ENCODE measurements at places on chromosomes 13 and 19.

- no peak for DNase-seq
Observed at GRCh38 chr13:59770451-59770850, 393.3 kb downstream of the DIAPH3 start.

GRCh38 chr13:72963762-72964161 is 95.0 kb upstream of the KLF5 start:
- no peak for DNase-seq

DNA sequence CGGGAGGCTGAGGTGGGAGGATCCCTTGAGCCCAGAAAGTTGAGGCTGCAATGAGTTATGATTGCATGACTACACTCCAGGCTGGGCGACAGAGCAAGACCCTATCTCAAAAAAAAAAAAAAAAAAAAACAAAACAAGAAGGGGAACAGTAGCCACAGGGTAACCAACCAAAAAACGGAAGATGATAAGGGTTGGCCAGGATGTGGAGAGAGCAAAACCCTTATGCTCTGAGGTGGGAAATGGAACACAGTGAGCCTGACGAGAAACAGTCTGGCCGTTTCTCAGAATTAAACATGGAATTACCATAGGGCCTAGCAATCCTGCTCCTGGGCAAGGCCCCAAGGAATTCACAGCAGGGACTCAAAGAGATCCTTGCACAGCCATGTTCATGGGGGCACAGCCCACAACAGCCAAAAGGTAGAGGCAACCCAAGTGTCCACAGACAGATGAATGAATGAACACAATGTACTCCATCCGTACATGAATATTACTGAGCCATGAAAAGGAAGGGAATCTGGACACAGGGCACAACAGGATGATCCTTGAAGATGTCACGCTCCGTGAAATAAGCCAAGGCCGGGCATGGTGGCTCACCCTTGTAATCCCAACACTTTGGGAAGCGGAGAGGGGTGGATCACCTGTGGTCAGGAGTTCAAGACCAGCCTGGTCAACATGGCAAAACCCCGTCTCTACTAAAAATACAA is 11.3 kb downstream of the NMRK2 start:
- DNase-seq, result no peak

DNA sequence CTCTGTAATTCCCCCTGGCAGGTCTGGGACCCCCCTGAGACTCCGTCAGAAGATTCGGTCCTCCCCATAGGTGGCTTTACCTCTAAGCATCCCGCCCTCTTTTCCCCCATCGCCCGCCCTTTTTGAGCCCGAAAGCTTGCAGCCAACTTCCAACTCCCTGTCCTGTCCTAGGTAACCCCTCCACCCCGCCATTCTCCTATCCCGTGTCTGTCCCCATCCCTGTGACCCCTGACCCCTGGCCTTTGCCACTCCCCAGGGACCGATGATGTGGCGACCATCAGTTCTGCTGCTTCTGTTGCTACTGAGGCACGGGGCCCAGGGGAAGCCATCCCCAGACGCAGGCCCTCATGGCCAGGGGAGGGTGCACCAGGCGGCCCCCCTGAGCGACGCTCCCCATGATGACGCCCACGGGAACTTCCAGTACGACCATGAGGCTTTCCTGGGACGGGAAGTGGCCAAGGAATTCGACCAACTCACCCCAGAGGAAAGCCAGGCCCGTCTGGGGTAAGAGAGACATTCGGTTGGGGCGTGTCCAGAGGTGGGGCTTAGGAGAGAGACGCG is 488 bp downstream of the RCN3 start:
- no peak for DNase-seq

DNA sequence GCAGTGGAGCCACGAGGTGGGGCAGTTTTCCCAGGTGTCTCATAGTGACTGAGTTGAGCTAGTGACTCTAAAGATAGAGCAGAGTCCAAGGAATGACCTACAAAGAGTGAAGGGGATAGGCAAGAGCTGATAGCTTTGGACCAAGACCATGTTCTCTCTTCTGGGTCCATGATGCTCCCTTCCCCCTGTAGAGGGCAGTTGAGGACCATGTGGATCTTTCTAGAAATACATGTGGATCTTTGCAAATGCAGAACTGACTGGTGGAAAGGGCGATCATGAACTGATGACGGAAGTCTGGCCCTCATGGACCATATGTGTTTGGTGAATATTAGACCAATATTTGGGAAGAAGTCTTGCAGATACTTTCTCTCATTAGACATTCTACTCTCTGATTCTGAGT is 6.9 kb downstream of the PSG1 start:
- no peak for DNase-seq

- no peak for DNase-seq
Observed at GRCh38 chr13:110600261-110600819, 15.0 kb upstream of the NAXD start.

- DNase-seq, result no peak
Observed at GRCh38 chr19:18776736-18777135, 14.4 kb downstream of the COMP start.

- DNase-seq, result no peak
Observed at GRCh38 chr19:3796358-3796757, 10.2 kb upstream of the MATK start.

- no peak for DNase-seq
Observed at GRCh38 chr19:7830272-7830771, 304 bp downstream of the EVI5L start.

DNA sequence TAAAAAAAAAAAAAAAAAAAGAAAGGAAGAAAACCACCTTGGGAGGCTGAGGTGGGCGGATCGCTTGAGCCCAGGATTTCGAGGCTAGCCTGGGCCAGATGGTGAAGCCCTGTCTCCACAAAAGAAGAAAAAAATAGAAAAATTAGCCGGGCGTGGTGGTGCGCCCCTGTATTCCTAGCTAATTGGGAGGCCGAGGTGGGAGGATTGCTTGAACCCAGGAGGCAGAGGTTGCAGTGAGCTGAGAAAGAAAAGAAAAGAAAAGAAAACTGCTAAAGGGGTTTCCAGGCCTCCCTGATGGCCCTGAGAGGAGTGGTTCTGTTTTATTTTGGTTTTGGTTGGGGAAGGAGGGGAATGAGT is 723 bp downstream of the ZNF473 start:
- no peak for DNase-seq
